Amygdala (tissue), 56 donors: ENCODE measurements at places on chromosomes 1 and 21.

GRCh38 chr1:156461781-156462647 is 38.6 kb downstream of the MEF2D start:
- DNase-seq = no peak

- no peak for DNase-seq
These were observed 787 bp upstream of the GIPC2 start for GRCh38 chr1:78044796-78045562.

GRCh38 chr1:43509740-43510375 is 20.8 kb upstream of the PTPRF start:
- no peak for DNase-seq

DNA sequence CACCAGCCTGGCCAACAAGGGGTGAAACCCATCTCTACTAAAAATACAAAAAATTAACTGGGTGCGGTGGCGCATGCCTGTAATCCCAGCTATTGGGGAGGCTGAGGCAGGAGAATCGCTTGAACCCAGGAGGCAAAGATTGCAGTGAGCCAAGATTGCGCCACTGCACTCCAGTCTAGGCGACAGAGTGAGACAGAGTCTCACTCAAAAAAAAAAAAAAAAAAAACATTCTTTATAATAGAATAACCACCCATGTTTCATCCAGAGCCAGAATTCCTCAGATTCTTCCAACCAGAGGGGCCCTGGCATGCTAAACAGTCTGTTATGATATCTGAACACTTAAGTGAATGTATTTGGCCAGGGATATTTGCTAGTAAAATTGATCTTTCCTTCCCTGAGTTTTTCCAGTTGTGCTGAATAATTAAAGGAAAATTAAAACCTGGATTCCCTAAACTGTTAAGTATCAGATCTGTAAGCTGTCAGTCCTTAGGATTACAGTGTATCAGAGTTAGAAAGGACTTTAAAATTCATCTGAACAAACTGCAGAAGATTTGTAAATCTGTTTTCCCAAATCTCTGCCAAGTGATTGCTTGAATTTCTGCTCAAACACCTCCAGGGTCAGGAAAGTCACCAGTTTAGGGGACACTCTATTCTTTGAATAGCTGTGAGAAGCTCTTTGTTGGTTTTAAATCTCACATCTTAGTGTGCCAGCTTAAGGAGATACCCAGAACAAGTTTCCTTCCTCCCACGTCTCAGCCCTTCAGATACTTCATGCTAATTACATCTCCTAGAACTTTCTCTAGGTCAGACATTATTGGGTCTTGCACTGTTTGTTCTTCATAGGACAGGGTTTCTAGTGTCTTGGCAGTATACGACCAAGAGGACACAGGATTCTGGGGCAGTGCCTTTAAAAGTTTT is 84.6 kb upstream of the BMP8A start:
- no peak for DNase-seq

- no peak for DNase-seq
These were observed 25.2 kb downstream of the CHD1L start for GRCh38 chr1:147267711-147268110.

- DNase-seq = no peak
These were observed 42.9 kb upstream of the CD53 start for GRCh38 chr1:110829955-110830553.

DNA sequence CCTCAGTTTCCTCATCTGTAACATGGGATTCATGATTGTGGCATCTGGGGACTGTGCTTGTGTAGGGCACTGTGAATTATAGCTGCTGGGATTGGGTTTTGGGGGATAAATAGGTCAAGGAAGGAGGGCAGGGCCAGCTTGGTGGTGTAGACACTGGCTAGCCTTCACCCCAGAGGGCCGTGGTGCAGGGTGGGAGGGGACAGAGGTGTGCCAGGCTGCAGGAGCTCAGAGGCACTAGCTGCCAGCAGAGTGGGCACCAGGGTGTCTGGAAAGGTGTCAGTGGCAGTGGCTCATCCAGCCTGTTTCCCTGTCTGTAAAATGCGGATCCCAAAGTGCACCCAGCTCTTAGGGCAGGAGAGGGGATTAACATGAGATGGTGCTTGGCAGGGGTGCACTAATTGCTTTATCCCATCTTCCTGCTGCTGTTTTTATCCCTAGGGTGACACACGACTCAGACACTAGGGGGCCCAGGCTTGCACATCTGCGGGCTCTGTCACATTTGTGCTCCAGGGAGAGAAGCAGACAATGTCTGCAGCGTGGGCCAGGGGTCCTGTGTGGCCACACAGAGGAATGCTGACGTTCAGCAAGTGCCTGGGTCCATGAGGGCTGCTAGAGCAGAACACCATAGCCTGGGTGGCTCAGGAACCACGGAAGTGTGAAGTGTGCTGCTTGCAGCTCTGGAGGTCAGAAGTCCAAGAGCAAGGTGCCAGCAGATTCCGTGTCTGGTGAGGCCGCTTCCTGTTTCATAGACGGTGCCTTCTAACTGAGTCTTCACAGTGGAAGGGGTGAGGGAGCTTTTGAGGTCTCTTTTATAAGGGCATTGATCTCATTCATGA is 19.3 kb downstream of the OBSCN start:
- no peak for DNase-seq

DNA sequence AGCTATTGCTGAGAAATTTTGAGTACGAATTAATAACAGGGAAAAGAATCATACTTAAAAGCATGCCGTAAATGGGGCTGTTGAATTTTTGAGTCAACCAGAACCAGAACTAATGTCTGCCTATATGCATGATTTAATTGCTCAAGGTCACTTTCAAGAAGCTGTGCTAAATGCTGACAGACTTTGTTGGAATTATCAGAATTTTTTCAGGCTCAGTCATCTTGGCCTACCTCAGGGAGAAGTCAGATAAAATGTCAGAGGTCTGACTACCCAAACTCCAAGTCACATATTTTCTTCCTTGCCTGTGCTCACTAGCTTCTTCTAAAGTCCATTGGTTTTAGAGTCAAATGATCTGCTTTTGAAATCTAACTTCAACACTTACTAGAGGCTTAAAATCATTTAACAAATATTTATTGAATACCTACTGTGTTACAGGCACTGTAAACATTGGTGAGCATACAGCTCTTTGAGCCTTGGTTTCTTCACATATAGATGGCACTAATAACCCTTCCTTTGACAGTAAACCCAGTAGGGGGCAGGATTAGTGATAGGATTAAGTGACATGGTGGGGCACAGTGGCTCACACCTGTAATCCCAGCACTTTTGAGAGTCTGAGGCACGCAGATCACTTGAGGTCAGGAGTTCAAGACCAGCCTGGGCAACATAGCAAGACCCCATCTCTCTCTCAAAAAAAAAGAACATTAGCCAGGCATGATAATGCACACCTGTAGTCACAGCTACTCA is 121.2 kb upstream of the SLC44A3 start:
- no peak for DNase-seq

DNA sequence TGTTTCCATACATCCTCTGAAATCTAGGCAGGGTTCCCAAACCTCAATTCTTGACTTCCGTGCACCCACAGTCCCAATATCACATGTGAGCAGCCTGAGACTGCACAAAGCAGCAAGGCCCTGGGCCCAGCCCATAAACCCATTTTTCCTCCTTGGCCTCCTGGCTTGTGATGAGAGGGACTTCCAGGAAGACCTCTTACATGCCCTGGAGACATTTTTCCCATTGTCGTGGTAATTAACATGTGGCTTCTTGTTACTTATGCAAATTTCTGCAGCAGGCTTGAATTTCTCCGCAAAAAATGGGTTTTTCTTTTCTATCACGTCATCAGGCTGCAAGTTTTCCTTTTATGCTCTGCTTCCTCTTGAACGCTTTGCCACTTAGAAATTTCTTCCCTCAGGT is 3.3 kb upstream of the PIGK start:
- DNase-seq = no peak

DNA sequence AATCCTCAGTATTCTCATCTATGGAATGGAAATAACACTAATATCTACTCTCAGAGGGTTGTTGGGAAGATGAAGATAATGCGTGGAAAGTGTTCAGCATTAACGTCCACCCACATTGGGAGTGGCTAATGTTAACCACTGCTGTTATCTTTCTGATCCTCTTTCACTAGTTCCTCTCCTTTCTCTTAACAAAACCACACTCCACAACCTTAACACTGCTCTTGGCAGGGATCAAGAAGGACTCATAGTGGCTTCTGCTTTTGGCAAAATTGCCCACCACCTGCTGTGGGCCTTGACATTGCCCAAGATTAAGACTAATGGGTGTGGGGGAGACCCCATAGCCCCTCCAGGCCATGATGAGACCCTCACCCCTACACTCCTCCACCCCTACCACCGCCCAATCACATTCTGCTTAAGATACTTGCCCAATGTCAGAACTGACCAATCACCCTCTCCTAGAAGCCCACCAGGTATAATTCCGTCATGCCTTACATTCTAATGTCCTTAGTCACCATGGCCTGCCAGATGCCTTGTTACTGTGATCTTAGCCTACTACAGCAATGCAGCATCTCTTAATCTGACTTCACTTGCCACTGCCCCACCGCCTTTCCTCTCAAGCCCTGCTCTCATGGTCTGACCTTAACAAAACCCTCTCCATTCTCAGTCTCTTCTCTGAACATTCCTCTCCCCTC is 27.1 kb downstream of the DHCR24 start:
- no peak for DNase-seq

DNA sequence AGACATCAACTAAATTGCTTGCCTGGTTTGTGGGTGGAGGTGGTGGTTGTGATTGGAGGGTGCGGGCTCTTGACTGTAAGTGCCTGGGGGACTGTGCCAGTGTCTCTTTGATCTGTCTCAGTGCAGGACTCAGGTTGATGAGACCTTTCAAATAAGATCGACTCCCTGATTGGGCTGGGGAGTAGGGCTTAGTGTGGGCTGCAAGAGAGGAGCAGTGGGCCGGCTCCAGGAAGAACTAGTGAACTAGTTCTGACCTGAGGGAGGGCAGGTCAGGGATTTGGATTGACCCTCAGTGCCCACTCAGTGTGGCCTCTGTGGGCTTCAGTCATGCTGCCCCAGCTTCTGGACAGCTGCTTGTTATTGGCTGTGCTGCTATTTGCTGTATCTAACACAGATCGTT is 130.6 kb upstream of the CACNA1E start:
- DNase-seq = no peak

DNA sequence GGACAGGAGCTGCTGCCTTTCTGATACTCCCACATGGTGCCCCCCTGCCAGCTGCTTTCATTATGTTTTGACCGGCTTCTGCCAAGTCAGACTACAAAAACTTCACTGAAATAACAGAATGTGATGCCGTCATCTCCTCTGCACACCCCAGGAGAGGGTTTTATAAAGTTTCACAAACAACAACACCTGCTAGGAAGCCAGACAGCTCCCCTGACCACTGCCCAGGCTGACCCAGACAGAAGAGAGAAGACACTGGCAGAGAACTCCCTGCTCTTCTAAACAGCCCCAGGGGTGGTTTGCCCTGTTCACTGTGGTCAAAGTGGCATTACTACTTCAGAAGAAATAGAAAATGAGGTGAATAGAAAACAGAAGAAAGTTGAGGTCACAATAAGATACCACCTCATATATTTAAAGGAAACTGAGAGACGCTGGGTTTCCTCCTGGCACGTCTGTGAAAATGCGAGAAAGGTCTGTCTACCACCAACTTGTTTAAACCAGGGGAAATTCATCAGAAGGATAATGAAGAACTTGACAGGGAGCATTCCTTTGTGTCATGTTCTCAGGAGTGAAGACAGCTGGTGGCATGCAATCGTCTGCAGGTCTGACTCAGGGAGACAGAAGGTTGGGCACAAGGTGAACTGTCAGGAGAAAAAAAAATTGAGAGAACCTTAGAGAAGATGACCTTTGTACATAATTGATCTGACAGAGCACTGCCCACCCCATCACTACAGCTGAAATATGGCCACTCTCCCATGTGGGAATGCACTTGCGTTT is 119.0 kb upstream of the NFIA start:
- DNase-seq = no peak

GRCh38 chr1:109760581-109761226 is 3.0 kb downstream of the EPS8L3 start:
- DNase-seq = no peak

- no peak for DNase-seq
These were observed 66.1 kb downstream of the PBX1 start for GRCh38 chr1:164625004-164625617.

- DNase-seq = no peak
These were observed 81.3 kb downstream of the SYF2 start for GRCh38 chr1:25150985-25151495.

GRCh38 chr1:189538271-189538670 is 939.4 kb downstream of the BRINP3 start:
- DNase-seq = no peak

GRCh38 chr1:48025076-48025475 is 27.9 kb upstream of the TRABD2B start:
- no peak for DNase-seq

- DNase-seq = no peak
These were observed 4.5 kb downstream of the PLA2G2A start for GRCh38 chr1:19974822-19975416.

DNA sequence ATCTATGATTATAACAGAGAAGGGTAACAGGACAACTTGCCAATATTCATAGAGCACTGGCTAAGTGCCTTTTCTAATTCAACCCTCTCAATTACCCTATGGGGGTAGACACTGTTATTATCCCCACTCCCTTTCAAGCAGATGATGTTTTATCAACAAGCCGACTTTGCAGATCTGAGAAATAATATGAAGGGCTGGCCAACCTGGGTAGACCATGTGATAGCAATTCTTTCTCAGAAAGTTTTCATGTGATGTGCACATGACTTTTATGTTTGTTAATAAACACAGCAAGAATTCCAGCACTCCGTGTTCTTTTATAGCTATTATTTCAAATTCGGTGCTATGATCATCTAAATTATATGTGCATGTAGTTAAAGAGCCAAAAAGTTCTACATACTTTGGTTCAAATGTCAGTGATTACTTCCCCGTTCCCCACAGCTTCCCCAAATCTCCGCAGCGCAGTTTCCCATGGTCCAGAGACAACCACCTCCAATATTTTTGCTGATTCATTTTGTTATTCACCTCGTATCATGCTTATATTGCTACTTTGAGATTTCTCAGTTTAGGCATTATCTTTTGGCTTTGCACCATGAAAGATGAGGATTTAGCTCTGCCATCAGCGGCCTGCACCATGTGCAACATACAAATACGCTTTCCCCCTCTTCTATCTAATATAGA is 96.7 kb upstream of the GADD45A start:
- DNase-seq = no peak

- no peak for DNase-seq
These were observed 120.4 kb downstream of the EDEM3 start for GRCh38 chr1:184634296-184634695.
